ENCODE measurements at places on chromosomes 3 and 15.

DNA sequence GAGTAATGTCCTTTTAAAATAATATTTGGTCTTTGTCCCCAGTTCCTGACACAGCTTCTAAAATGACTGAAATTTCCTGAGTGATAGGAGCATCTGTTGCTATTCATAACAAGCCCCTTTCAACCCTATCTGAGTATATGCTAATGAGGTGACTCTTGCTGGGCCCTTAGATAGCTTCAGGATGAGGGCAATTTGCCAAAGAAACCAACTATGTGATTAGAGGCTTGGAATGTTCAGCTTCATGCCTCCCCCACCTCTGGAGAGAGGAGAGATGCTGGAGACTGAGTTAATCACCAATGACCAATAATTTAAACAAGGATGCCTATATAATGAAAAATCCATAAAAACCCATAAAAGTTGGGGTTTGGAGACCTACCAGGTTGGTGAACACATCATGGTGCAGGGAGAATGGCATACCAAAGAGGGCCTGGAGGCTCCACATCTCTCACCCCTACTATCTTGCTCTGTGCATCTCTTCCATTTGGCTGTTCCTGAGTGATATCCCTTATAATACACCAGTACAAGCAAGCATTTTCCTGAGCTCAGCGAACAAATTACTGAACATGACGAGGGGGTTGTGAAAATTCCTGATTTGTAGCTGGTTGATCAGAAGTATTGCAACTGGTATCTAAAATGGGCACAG, 189.2 kb downstream of the ECT2 start:
- DNase-seq, result no peak

DNA sequence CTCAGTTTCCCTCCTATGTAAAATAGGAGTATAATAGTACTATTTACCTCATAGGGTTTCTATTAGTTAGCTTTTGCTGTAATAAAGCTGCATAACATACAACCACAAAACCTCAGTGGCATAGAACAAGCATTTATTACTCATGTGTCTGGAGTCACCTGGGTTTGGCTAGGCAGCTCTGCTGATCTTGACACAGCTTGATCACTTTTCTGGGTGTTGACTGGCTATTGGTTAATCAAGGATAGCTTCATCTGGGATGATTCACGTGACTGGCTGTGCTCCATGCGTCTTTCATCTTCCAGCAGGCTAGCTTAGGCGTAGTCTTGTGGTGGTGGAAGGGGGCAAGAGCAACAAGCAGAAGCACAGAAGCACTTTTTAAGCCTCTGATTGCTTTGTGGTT, 112.6 kb downstream of the SQOR start:
- DNase-seq, result no peak

DNA sequence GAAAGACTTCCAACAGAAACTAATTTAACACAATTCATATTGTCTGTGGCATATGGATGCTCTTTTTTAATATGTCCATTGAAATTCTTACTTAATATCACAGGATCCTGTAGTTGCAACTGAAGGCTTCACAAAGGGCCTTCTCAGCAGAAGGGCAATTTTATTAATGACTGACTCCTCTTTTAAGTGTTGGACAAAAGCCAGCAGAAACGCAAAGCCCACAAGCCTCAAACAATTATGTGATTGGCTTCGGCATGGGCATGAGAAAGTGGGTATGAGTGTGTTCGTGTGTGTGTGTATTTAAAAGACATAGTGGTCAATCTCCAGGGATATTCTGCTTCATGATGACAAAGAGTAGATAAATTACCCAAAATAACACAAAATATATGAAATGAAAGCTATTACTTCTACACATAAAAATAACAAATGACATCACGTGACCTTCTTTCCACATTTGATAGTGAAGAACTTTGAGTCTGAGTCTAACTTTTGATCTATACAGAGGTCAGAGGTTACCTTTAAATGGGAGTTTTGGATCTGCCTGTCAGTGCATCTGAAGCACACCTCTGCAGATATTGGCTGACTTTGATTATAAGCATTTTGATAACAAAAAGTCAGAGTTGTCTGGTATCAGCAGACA, 496.9 kb downstream of the CADM2 start:
- DNase-seq, result no peak

DNA sequence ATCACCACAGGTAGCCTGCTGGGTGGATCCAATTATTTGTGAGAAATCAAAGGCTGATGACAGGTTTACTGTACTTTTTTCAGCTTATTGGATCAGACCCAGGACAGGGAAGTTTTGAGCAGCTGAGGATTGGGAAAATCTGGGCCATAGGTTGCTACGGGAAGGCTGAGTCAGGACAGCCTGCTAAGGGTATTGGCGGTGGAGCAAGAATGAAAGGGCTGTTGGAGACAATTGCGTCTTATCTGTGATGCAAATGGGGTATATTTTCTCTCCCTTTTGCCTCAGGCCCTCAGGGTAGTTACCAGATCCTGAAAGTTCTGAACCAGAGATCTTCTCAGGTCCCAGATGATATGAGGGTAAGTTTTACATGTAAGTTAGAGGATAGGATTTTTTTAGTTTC, 317.7 kb downstream of the EDEM1 start:
- no peak for DNase-seq

GRCh38 chr3:11956781-11957180, 47.4 kb upstream of the SYN2 start:
- no peak for DNase-seq

All from stimulated activated CD8-positive, alpha-beta memory T cell treated with anti-CD3 and anti-CD28 coated beads, Interleukin-7, amount 100 ng/mL, for 1 hour (primary cell).